ENCODE measurements at places on chromosomes 16 and 17.
A peak's percentile ranks its signal among the peaks of the same experiment; 100 is the strongest.

GRCh38 chr16:81792828-81793227 lies 13.7 kb downstream of the PLCG2 start:
- no peak for DNase-seq

- no peak for DNase-seq
Measured at GRCh38 chr17:81515530-81516041, 3.0 kb upstream of the ACTG1 start.

DNA sequence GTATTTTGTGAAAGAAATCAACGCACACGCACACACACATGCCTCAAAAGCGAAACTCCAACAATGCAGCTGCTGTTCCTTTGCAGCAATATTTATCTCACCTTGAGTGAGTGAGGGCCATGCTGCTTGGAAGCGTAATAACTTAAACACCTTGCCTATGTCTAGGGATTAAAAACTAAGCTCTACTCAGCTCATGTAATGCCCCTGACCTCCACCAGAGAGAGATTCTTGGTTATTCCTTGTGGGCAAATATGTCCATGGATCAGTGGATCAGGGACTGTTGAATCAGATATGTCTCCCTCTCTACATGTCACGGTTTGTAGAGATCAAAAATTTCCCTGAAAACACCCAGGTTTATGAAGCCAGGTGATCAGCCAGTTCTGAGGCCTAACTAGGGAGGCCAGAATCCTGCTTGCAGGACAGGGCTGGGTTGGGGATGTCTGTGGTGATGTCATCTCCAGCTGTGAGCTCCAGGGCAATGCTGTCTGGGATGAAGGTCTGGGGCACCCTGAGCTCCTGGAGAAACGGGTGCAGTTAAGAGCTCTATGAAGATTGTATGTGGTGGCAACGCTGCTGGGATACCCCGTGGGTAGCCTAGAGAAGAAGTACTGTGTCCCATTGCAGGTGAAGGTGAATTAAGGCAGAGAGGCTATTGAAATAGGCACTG lies 149.4 kb downstream of the KCNJ12 start:
- no peak for DNase-seq

DNA sequence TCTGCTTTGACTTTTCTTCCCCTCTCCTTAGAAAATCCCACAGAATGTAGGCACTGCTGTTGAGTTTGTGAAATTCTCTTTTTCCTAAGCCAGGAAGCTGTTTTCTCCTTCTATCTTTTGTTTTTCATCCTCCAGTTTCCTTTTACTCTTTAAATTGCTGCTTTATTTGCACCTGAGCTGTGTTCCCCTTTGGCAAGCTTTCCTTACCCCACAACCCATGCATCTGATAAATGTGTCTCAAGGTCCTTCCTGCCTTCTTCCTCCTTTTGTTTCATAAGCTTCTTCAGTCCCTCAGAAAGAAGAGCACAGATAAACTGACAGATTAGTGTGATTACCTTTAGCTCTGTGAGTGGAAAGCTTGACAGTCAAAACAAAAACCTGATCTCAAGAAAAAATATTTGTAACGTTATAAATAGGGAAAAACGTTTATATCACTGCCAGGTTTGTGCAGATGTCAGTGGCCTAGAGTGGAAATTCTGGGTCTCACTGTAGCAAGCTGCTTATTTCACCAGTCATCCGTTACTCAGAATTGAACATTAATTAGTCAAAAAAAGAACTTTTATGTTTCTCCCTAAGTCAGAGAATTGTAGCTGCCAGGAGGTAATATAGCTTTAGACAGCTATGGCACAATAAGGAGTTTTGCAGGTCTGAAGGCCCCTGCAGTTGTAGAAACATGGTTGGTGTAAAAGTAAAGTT lies 23.6 kb downstream of the GSDMB start:
- DNase-seq = no peak

GRCh38 chr16:30186782-30187555 lies 3.6 kb downstream of the CORO1A start:
- DNase-seq = peak; percentile 72

DNA sequence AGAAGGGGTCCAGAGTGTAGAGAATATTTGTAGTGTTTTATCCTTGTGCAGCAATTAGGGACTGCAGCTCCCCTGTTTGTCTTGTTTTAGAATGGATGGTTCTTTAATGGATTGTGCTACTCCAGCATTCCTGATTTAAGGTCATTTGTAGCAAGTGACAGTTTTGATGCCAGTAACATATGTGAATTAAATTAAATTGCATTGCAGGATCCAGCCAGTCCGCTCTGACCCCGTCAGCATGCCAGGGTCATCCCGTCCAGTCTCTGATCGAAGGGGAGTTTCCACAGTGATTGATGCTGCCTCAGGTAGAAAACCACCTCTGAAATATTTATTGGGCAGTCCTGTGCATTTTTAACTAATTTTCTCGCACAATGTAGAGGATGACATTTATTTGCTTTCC lies 315.4 kb upstream of the TBX2 start:
- DNase-seq = no peak

Data from erythroblast (primary cell).